ENCODE measurements at places on chromosomes 3 and 15.

GRCh38 chr15:93348711-93349545, 259.9 kb upstream of the RGMA start:
- no peak for DNase-seq

- DNase-seq = no peak
Measured at GRCh38 chr3:36864180-36865053, 80.4 kb downstream of the TRANK1 start.

DNA sequence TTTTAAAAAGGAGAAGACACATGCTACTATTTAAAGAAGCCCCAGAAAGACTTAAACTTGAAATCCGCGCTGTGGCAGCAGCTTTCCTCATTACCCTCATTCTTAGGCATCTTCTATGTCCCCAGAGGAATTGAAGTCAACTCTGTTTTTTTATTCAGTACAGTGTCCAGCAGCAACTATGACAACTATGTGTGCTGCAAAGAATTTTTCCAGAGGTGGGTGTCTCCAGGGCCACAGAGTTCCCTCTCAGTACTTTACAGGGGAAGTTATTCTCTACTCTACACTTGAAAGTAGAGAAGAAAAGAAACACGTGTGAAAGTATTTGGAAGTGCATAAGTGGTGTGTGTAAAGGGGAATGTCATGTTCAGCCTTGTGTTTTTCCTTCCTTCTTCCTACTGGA, 32.0 kb downstream of the GATM start:
- no peak for DNase-seq

- DNase-seq = no peak
Measured at GRCh38 chr3:43171748-43172147, 65.9 kb upstream of the POMGNT2 start.

DNA sequence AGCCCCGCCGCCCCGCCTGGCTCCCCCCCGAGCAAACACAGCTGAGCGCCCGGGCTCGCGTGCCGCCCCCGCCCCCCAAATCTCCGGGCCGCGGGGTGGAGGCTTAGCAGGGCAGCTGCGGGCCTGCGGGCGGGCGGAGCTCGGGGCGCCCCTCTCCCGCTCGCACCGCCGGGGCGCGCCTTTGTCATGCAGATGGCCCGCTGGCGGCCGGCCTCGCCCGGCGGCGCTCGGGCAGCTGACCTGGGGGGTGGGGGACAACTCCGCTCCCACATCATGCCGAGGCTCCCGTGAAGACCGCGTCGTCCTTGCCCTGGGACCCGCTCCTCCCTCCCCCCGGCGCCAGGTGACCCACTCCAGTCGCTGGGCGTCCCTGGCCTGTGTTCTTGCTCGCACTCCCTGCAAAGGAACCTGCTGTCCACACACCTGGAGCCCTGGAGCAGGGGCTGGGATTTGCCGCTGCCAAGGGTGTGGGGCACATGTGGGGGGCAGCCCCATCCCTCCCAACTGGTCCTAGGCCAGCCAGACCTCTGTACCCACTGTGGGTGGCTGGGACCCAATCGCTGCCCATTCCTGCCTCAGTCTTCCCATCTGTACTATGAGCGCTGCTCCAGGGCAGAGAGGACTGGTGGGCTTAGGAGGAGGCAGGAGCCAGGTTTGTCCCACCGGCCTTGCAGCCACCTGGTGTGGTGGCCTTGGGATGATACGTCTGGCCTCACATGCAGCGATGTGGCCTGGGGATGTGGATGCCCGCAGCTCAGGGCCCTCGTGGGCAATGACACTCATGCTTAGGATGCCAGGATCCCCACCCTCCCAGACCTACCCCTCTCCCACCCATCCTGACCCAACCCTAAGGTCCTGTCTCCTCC, 33.5 kb downstream of the DNAJB8 start:
- DNase-seq = no peak

- DNase-seq = peak; percentile 72
Measured at GRCh38 chr15:84840741-84841429, 23.7 kb downstream of the ALPK3 start.

DNA sequence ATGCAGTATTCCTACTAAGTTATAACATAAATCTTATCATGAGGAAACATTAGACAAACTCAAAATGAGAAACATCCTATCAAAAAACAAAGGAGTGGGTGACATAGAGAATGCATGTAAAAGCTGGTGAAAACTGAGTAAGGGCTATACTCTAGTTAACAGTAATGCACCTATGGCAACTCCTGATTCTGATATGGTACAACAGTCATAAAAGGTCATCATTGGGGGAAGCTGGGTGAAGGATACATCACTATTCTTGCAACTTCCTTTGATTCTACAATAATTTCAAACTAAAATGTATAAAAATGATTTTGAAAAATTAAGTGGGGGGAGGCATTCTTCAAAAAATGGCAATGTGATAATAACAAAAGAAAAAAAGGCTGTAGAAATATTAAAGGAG, 6.8 kb downstream of the PIK3R4 start:
- DNase-seq = no peak

GRCh38 chr3:69842789-69843188, 103.5 kb downstream of the MITF start:
- DNase-seq = no peak
